ENCODE measurements at places on chromosomes 16 and 17.
A peak's percentile ranks its signal among the peaks of the same experiment; 100 is the strongest.

- DNase-seq, result peak; percentile 21
Observed at GRCh38 chr17:49708515-49709183, 885 bp upstream of the SLC35B1 start.

- DNase-seq, result no peak
Observed at GRCh38 chr16:59148056-59148768, 414.1 kb upstream of the GOT2 start.

GRCh38 chr16:1536601-1537000, 3.1 kb downstream of the TMEM204 start:
- no peak for DNase-seq

DNA sequence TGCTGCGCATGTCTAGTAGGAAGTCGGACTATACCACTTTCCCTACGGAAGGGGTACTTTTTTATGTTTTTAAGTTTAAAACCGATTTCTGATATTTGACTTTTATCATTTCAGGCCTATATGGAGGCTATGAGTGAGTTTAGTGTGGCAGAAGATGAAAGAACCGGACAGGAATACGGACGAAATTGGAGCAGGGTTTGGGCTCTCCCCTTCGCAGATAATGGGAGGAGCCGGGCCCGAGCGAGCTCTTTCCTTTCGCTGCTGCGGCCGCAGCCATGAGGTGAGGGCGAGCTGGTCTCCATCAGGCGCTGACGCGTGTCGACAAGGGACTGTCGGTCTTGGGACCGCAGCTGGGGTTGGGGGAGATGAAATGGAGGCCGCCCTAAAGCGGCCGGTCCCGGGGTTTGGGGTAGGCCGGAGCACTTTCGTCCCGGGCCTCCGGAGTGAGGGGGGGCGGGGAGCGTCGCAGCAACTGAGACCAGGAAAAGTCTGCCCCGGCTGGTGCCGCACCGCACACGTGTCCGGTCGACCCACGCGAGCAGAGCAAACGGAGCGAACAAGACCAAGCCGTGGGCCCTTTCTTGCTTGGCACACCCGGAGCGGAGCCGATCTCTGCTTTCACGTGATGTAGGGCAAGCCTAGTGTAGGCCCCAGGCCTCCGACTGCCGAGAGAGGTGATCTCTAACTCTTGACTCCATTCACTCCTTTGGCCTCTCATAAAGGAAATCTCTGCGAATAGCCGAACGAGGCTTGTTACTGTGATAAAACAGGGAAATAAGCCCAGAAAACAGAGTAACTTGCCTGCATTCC, at the start of gene RPL19:
RPL19 (plus strand) TSS at position 214 of the 810 bp plus-strand sequence; CDS start at position 276, 62 bp downstream.
- peak; percentile 84 for DNase-seq

- DNase-seq, result no peak
Observed at GRCh38 chr17:61731330-61731729, 132.0 kb downstream of the BRIP1 start.

- DNase-seq, result peak; percentile 68
Observed at GRCh38 chr17:58328195-58329034, at the start of gene TSPOAP1. Gene TSPOAP1, minus strand, starts transcription at chr17:58328795. Its CDS starts 875 bp downstream, at chr17:58327920.

- no peak for DNase-seq
Observed at GRCh38 chr17:20094777-20095176, 85.6 kb downstream of the SPECC1 start.

DNA sequence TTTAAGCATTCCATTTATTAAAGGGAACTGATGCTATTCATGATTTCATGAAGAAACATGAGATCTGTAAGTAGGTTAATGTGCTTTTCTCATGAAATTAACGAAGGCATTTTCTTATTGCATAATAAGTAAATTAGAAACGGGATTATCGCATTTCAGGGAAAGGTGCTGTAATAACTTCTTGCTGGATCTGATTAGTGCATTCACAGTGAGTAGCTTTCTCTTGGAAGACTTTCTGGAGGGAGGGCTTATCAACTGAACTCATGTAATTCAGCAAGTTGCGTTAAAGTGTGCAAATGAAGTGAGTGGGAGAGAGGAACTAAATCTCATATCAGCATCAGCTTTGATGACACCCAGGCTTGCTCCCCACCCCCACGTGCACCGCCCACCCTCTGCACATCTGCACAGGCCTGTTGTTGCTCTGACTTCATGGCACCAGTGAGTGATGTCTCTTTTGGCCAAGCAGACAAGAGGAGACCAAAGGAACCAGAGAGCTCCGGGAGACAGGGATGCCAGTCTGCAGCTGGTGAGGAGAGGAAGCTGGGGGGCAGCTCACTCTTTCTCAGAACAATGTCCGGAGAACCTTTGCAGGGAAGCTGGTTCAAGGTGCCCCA, 26.3 kb upstream of the GAS7 start:
- DNase-seq, result peak; percentile 67

- no peak for DNase-seq
Observed at GRCh38 chr16:3513892-3514583, 13.2 kb downstream of the CLUAP1 start.

DNA sequence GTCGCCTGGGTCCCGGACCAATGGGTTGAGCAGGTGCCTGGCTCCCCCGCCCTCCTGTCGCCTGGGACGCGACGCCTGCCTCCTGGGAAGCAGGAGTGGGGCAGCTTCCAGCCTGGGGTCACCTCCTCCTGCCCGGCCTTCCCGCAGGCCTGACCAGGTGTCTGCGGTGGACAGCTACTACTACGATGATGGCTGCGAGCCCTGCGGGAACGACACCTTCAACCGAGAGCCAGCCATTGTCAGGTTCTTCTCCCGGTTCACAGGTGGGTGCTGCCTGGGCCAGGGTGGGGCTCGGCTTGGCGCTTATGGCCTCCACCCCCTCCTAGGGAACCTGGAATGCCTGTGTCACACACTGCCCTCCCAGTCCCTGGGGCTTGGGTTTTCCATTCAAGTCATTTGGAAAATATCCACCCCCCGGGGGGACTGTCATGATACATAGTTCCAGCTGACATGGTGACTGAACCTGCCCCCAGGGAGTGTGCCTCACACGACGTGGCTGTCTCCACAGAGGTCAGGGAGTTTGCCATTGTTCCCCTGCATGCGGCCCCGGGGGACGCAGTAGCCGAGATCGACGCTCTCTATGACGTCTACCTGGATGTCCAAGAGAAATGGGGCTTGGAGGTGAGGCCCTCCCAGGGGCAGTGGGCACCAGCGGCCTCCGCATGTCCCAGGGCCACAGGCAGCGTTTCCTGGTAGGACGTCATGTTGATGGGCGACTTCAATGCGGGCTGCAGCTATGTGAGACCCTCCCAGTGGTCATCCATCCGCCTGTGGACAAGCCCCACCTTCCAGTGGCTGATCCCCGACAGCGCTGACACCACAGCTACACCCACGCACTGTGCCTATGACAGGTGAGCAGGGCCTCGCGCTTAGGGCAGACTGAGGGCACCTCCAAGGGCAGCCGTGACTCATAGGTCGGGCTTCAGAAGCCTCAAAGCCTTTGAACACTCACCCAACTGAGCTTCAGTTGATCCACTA, 2.3 kb downstream of the DNASE1 start:
- no peak for DNase-seq

DNA sequence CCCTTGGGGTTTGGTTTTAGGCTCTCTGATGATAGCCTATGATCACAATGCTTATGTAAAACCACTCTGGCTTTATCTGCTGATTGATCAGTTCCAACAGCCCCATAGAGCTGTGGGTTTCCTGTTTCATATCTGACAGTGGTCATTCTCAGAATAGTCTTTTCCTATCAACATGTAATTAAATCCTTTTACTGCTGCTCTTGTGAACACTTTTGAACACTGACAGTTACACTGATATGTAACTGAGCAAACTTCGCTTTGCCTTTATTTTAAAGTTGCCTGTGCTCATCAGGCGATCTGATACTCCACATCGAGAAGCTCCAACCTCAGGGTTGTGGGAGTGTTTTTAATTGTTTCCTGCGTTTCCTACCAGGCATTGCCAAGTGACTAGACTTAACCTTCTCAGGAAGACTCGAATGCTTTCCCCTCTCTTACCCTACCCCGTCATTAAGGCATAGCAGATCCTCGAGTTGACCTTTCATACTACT, 17.3 kb upstream of the CLEC18B start:
- DNase-seq, result no peak

GRCh38 chr17:42908872-42909700, 8.5 kb downstream of the G6PC1 start:
- no peak for DNase-seq

GRCh38 chr17:79691931-79692330, 38.8 kb upstream of the ENPP7 start:
- DNase-seq, result no peak

GRCh38 chr16:58462997-58463941, 36.7 kb upstream of the NDRG4 start:
- no peak for DNase-seq

- DNase-seq, result no peak
Observed at GRCh38 chr17:10314329-10314728, 58.5 kb downstream of the MYH13 start.

All from suppressor macrophage treated with lipopolysaccharide for 4 hours (primary cell).